OCI-LY7 (cell line): ENCODE measurements at places on chromosomes 5 and 9. TPM values are rescaled to one million over a fixed set of nuclear protein-coding genes. Genes with fewer than 3 reads are reported as not detected.

The CCDC171 gene
- 18.2 and 26.2 TPM in 2 replicates for total RNA-seq

DNA sequence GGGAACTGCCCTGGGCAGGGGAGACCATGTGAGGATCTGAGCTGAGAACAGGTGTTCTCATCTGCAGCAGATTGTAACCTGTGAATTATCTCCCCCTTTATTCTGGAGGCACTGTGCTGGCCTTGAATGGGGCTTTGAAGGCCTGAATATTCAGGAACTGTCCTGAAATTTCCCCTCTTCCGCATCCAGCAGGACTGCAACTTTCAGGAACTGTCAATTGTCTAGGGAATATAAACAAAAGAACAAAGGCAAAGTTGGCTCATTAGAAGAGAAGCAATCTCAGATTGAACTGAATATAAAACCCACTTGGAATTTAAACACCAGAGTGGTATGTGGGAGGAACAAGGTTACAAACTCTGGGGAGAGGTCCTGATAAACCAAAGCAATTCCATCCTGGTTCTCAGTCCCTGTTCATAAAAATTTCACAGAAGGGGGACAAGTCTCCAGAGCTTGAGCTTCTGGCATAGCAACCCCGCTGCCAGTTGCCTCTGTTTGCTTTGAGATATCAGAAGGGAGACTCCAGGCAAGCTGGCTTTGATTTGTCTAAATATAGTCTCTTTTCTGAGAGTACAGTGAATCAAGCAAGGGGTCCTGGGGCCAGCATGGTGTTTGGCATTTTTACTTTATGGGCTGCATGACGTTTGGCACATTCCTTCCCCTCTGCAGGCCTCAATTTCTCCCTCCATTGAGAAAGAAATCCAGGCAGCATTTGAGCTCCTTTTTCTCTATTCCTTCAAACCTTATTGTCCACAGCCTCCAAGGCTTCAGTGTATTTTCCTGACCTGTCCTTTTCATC is 47.5 kb downstream of the ADRB2 start:
- DNase-seq = no peak

The NIPAL4 gene
- not detected in 2 replicates for total RNA-seq

DNA sequence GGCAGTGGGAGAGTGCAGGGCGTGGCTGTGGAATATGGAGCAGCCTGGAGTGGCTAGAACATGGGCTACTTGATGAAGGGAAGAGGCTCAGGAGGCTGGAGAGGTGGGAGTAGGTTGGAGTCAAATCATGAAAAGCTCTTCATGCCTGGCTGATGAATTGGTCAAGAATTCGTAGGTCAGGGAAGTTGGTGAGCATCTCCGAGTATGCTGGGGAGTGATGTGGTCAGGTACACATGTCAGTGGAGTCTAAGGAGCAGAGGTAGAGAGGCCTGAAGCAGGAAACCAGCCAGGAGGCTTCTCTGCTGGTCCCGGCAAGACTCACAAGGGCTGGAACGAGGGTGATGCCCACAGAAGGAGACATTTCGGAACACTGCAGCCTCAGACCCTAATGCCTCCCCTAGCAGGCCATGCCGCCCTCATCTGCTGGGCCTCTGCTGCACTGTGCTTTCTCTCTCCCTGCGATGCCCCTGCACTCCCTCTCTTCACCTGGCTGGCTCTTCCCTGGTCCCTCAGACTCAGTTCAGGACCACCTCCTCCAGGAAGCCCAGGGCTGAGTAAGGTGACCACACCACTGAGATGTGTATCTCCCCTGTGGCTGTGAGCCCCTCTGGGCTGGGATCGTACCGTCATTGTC is 33.6 kb downstream of the TMOD1 start:
- DNase-seq = no peak

- no peak for DNase-seq
These were observed 2.8 kb downstream of the LCN15 start for GRCh38 chr9:136761545-136761981.

The SLC12A2 gene
- total RNA-seq = 25.5 and 36.5 TPM in 2 replicates

- no peak for DNase-seq
These were observed 257.1 kb upstream of the MAP3K1 start for GRCh38 chr5:56558131-56558745.

The NME5 gene
- total RNA-seq = not detected in 2 replicates

DNA sequence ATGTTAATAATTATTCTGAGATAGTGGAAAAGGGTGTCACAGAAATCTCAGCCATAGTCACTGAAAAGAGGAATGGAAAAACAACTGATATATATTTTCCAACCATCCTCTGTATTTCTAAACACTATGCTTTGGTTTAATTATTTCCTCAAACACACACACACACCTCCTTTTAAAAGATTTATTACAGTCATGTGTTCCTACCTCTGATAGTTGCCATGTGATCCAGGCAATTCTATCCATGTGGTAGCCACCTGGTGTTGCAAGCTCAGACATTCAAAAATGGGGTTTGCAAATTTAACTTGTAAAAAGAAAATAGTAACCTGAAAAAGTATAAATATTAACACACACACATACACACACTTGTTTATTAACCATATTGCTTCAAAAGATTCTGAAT is 40.0 kb upstream of the CCNG1 start:
- no peak for DNase-seq

- peak; percentile 19 for DNase-seq
These were observed 8.9 kb downstream of the CXCL14 start for GRCh38 chr5:135569755-135570452.

The HNRNPAB gene
- 326 and 350 TPM in 2 replicates for total RNA-seq

The WDR31 gene
- total RNA-seq = 1.2 and 1.4 TPM in 2 replicates

DNA sequence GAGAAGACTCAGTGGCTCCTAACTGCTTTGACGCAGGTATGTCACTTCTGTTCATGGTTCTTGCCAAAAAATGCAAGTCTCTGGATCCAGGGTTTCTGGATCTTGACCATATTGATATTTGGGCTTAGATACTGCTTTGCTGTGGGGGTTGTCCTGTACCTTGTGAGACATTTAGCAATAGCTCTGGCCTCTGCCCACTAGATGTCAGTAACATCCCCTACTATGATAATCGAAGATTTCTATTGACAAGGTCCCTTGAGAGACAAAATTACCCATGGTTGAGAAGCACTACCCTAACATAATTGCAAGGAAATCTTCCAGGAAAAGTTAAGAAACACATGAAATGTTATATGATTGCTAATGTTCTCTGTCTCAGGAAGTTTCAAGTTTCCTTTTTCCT is 285.4 kb downstream of the TMEM232 start:
- DNase-seq = peak; percentile 2

DNA sequence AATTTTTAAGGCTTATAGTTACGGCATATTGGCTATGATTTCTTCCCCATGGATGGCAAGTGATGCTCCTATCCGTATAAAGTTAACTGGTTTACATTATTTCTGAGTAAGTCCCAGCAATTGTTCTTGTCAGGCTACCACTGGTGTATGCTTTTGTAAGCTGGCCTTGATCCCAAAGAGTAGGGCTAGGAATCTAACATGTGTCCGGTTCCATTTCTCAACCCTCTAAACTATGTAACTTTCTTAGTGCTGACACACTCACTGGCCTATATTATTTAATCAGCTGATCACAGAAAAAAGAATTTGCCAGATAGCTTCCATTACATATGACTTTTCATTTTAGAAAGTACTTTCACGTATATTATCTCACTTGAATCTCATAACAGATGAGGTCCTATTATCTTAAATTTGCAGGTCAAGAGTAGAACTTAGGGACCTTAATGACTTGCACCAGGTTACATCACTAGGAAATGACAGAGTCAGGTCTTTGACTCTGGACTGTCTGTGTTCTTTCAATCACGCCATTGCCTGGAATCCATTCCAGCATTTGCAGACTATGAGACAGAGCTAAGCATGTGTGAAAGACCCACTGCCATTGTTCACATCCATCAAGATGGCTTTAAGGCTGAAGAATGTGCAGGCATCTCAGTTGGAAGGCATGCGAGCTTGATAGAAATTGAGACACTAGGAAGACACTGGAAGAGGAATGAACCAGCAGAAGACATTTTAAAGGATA is 362.9 kb downstream of the ARRDC3 start:
- DNase-seq = no peak

DNA sequence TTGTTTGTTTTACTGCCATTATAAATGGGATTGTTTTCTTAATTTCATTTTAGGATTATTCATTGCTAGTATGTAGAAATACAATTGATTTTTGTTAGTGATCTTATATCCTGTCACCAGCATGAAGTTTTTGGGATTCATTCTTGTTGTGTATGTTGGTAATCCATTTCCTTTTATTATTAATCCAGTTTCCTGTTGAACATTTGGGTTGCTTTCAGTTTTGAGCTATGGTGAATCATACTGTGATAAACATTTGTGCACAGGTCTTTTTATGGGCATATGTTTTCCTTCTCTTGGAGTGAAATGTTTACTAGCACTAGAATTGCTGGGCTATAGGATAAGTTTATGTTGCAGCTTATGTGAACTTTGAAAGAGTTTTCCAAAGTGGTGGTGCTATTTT is 69.6 kb downstream of the MAN2A1 start:
- no peak for DNase-seq

The GLRA1 gene
- not detected in 2 replicates for total RNA-seq
